ENCODE measurements at places on chromosomes 16 and 17. TPM values are rescaled to one million over a fixed set of nuclear protein-coding genes. Genes with fewer than 3 reads are reported as not detected.

- DNase-seq = no peak
Measured at GRCh38 chr16:51624080-51624775, 473.2 kb upstream of the SALL1 start.

DNA sequence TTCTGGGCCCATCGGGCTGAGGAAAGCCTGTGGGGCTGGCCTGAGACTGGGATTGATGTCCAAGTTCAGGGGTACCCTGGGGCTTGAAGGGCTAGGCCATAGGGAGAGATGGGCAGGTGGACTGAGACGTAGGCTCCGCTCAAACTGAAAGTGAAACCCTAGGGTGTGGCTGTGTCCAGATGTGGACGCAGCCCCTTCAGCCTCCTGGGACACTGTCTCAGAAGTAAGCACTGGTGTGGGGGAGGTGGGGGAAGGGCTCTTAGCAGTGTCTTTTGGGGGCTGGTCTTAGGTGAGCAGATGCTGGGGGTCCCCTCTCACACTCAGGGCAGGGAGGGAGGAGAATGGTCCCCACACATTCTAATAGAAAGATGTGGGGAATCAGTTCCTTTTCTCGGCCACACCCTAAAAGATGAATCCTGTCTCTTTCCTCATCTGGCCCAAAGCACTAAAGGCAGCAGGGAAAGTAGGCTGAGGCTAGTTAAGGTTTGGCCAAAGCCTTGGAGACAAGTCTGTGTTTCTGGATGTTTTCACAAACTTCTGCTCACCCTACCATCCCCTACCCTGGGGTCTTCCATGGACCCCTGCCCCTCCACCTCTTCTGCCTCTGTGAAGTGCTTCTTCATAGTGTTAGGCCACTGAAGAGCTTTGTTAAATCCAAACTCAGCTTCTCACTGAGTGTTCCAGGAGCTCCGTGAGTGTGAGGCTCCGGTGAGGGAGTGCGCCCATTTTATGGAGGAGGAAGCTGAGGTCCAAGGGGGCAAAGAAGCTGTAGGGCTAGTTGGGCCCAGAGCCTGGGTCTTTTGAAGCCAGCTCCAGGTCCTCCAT is 5.6 kb downstream of the FMNL1 start:
- no peak for DNase-seq

DNA sequence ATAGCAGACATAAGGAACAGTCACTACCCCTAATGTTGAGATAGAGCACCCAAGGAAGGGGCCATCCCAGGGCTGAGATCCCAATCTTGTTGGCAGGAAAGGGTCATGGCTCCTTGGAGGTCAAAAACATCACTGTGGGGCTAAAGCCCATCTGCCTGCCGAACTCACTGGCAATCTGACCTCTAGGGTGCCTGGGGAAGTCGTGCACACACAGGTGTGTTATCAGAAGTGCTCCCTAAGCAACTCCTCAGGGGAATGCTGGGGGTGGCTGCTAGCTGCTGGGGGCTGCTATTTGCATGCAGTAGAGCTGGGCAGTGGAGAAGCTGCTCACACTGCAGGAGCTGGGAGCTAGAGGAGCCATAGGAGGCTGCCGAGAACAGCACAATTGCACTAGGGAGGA is 47.5 kb upstream of the PHOSPHO1 start:
- DNase-seq = no peak

DNA sequence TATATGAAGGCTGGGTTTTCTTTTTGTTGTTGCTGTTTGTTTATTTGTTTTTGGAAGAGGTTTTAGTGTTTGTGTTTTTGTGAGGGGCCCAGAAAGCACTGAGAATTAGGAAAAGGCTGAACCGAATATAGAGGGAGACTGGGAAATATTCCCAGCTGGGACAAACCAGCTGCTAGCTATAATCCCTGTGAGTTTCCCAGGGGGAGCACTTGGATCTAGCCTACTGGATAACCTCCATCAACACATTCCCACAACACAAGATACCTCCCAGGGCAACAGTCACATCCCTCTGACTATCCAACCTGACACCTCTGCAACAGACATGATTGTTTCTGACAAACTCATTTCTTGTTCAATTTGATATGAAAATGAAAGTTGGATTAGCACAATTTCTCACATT is 16.7 kb downstream of the CDH11 start:
- no peak for DNase-seq

GRCh38 chr16:72313903-72314302 is 141.9 kb upstream of the PMFBP1 start:
- DNase-seq = no peak

GRCh38 chr17:28484296-28484695 is 10.9 kb downstream of the SLC13A2 start:
- DNase-seq = no peak

DNA sequence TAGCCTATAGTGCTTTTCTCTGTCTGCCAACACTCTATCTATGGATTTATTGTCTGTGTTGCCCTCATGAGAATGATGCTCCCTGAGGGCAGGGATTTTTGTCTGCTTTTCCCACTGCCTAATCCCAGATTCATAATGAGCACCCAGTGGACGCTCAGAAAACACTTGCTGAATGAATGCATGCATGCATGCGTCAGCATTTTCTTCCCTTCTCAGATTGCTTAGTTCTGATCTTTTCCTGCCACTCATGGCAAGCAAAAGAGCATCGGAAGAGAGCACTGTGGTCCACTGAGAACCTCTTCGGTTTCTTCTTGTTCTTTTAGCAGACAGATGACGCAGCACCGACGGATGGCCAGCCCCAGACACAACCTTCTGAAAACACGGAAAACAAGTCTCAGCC is 246.8 kb downstream of the RBFOX1 start:
- DNase-seq = no peak

DNA sequence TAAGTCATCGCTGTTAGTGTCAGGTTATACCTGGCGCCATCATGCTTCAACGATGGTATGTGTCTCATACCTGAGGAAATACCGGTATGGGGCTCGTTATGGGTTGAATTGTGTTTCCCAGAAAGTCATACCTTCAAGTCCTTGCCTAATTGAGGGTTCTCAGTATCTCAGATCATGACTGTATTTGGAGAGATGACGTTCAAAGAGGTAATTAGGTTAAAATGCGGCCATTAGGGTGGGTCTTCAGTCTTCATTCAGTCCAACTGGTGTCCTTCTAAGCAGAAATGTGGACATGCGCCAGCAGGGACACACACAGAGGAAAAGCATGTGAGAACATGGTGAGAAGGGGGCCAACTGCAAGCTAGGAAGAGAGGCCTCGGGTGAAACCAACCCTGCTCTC is 37.5 kb upstream of the XYLT1 start:
- DNase-seq = no peak

- DNase-seq = no peak
Measured at GRCh38 chr17:78834571-78834970, 6.0 kb downstream of the USP36 start.

- DNase-seq = no peak
Measured at GRCh38 chr17:1995907-1996799, 29.0 kb downstream of the RTN4RL1 start.

- peak; percentile 70 for DNase-seq
Measured at GRCh38 chr17:64262198-64262999, 661 bp downstream of the TEX2 start.

- DNase-seq = no peak
Measured at GRCh38 chr16:79334127-79334526, 266.4 kb downstream of the MAF start.

DNA sequence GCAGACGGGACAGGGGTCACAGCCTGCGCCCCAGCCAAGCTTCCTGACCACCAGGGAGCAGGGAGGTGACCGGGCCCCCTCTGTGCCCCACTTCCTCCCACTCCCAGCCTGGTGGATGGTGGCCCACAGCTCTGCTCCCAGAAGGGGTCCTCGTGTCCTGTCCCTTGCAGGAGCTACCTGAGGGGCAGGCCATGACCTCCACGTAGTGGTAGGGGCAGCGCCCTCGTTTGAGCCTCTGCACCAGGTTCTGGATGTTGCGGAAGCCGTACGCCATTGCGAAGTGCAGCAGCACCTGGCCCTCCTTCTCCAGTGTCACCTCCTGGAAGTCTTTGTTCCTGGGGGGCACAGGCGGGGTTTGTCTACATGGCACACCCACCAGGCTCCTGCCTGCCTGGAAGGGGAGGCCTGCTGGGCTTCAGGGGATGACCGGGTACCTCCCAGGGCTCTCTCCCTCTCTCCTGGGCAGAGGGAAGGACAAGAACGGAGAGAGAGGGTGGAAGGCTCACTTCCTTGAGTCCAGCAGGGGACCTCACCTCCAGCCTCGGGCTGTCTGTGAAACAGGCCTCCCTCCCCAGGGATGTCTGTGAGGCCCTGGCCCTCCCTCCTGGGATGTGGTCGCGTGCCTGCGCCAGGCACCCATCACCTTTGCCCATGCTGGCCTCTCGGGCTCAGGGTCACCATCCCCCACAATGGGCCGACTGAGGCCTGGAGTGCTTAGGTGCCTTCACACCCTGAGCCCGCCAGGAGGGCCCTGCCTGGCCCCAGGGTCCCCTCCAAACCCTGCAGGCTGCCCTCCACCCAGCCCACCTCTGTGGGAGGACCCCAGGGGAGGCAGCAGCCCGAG is 4.0 kb downstream of the HAGHL start:
- DNase-seq = no peak

- no peak for DNase-seq
Measured at GRCh38 chr17:6456914-6457687, 12.8 kb downstream of the PIMREG start.

- DNase-seq = no peak
Measured at GRCh38 chr16:29141586-29142324, 156.9 kb downstream of the LAT start.

- DNase-seq = no peak
Measured at GRCh38 chr17:45963889-45964288, 35.2 kb upstream of the STH start.

DNA sequence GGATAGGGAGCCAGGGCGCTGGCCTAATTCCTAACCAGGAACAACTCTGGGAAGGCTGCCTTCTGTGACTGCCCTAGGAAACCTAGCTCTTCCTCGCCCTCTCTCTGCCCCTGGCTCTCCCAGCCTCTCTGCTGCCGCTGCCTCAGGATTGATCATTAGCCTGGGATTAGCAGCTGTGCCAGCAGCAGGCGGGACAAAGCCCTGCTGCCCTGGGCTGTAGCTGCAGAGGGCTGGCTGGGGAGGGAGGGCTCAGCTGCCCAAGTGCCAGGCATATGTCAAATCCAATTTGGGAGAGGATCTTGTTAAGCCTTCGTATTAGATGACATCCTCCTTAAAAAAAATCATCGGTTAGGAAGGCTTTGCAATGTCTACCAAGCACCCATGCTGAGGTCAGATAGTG is 144.8 kb upstream of the CCL2 start:
- DNase-seq = no peak

DNA sequence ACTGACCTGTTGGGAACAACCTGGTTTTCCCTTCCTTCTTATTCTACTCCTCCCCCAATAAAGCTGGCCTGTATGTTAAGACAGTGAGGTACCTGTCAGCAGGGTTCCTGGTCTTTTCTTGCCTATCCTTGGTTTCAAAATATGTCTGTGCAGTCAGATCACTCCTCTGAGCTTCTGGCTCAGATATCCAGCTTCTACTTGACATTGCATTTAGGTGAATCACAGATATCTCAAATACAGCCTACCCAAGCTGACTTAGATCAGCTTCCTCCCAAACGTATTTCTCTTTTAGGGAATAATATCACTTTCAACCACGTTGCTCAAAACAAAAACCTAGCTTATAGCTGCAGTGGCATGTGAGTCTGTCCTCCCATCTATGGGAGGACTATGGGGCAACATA is 48.7 kb downstream of the TEX14 start:
- no peak for DNase-seq

GRCh38 chr17:42901535-42902229 is 1.1 kb downstream of the G6PC1 start:
- DNase-seq = no peak

GRCh38 chr17:2723505-2723996 is 12.0 kb upstream of the CLUH start:
- DNase-seq = no peak

DNA sequence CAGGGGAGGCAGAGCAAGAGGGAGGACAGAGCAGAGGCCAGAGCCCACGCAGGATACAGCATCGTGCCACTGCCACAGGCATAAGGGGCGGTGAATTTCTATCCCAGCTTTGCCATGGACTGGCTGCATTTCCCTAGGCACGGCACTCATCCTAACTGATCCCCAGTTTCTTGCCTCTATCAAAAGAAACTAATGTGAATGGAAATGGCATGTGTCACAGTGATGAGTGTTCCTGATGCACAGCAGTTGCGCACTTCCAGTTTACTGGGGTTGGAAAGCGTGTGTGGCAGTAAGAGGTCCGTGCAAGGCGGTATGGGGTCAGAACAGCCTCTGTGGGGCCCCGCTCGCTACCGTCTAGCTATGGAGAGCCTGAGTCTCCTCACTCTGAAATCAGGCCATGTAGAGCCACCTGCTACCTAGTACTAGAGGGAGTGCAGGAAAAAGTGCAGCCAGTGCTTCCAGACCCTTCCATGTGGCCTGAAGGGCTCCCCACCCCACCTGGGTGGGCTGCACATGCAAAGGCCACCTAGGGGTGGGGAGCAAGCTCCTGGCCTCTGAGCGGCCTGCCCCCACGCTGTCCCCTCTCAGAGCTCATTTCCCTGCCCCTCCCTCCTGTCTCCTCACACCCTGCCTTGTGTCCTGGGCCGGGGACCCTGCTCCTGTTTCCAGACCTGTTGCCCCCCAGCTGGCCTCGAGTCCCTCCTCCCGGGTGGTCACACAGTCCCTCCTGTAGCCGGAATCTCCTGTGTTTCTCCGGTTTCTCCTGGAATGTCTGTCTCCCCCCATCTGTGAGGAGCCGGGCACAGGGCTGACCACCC is 5.0 kb upstream of the KCNJ18 start:
- no peak for DNase-seq

The MMP25 gene
- total RNA-seq = 0.78 TPM

The FOXL1 gene
- total RNA-seq = 10.9 TPM

The KRTAP4-9 gene
- total RNA-seq = not detected

The ADAM11 gene
- 2.2 TPM for total RNA-seq

The FBXL16 gene
- 1.3 TPM for total RNA-seq
